MV-4-11 (cell line): ENCODE measurements at places on chromosomes 5 and 9.

GRCh38 chr5:172746725-172747124, 24.3 kb downstream of the DUSP1 start:
- no peak for DNase-seq

- DNase-seq, result no peak
These were observed 12.6 kb downstream of the ERGIC1 start for GRCh38 chr5:172846677-172847076.

- DNase-seq, result no peak
These were observed 185.8 kb downstream of the GADD45G start for GRCh38 chr9:89790542-89791109.

- DNase-seq, result no peak
These were observed 40.1 kb upstream of the STXBP1 start for GRCh38 chr9:127571971-127572370.
